ENCODE measurements at places on chromosomes 3 and 15. TPM values are rescaled to one million over a fixed set of nuclear protein-coding genes. Genes with fewer than 3 reads are reported as not detected.

The AGBL1 gene
- 0.18 TPM for total RNA-seq

DNA sequence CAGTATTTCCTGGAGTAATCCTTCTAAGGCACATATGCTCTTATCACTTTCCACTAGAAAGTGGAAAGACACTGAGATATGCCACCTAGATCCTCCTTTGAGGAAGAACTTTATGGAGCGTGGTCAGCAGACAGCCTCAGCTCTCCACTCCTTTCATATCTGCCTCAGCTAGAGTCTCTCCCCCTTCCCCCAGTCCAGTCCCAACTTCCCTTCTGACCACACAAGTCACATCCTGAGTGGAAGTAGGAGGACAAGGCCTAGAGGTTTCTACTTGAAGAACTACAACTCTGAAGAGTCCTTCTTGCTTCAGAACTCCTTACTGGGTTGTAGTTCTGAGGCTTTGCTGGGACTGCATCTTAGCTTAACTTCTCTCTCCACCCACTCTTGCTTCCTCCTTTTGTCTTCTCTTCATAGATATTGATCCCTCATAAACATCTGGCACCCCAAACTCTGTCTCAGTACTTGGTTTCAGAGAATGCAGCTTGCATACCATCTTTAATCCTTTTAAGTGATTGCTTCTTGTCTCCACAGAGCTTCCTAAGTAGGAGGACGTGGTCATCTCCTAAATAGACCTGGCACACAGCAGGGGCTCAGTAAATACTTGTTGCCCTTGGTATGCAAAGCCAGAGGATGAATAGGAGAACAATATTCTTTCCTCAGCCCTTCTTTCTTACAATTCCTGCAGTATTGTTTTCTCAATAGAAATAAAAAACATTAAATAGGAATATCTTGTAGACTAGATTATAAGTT is 109.6 kb downstream of the OXSM start:
- H3K36me3 ChIP-seq = no peaks in the 10 kb centered on the region
- H3K4me1 ChIP-seq = no peaks in the 10 kb centered on the region
- no peaks in the 10 kb centered on the region for H3K27me3 ChIP-seq
- H3K27ac ChIP-seq = no peak overlapping the region
- H3K4me3 ChIP-seq = no peak overlapping the region

GRCh38 chr3:188122571-188123169 is 31.3 kb upstream of the LPP start:
- no peak overlapping the region for H3K4me3 ChIP-seq
- H3K4me1 ChIP-seq = peaks cover 19% of the 10 kb centered on the region
- no peaks in the 10 kb centered on the region for H3K27me3 ChIP-seq
- no peak for DNase-seq
- H3K27ac ChIP-seq = peak overlapping the region; percentile 35

- H3K27me3 ChIP-seq = no peaks in the 10 kb centered on the region
- DNase-seq = no peak
- peaks cover 38% of the 10 kb centered on the region for H3K4me1 ChIP-seq
- H3K27ac ChIP-seq = no peak overlapping the region
Observed at GRCh38 chr3:14941871-14942270, 5.5 kb upstream of the NR2C2 start.

- H3K27ac ChIP-seq = no peak overlapping the region
- H3K4me1 ChIP-seq = no peaks in the 10 kb centered on the region
- no peak overlapping the region for H3K4me3 ChIP-seq
Observed at GRCh38 chr3:190217081-190217480, 96.4 kb upstream of the P3H2 start.

DNA sequence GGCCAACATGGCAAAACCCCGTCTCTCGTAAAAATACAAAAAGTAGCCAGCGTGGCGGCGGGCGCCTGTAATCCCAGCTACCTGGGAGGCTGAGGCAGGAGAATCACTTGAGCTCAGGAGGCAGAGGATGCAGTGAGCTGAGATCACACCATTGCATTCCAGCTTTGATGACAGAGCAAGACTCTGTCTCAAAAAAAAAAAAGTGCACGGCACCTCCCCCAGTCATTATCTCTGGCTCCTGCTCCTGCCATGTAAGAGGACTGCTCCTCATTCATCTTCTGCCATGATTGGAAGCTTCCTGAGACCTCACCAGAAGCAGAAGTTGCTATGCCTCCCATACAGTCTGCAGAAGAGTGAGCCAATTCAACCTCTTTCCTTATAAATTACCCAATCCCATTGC is 4.0 kb upstream of the ALG1L2 start:
- H3K27me3 ChIP-seq = no peaks in the 10 kb centered on the region
- H3K36me3 ChIP-seq = no peaks in the 10 kb centered on the region
- H3K27ac ChIP-seq = no peak overlapping the region
- H3K4me1 ChIP-seq = no peaks in the 10 kb centered on the region
- no peak overlapping the region for H3K4me3 ChIP-seq
- no peak for DNase-seq

DNA sequence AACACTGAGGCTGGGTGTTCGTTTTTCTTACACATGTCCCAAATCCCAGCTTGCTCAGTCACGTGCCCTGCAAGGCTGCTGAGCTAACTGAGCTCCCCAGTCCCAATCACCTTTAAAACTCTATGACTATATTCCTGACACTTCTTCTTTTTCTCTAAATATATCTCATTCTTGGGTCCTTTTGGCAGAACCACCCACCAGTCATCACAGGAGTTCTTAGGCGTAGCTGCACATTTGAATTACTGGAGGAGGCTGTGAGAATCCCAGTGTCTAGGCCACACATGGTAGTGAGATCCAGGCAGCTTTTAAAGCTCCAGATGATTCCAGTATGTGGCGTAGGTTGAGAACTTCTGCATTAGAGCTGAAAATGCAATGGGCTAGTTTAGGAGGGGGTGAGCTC is 66.3 kb downstream of the ST8SIA2 start:
- H3K4me1 ChIP-seq = no peaks in the 10 kb centered on the region
- H3K27ac ChIP-seq = no peak overlapping the region
- H3K4me3 ChIP-seq = no peak overlapping the region
- no peaks in the 10 kb centered on the region for H3K36me3 ChIP-seq
- no peaks in the 10 kb centered on the region for H3K27me3 ChIP-seq

All from stomach (tissue), 19 donors.